ENCODE measurements at places on chromosomes 6 and 20.

GRCh38 chr6:14128012-14128411 lies 10.4 kb downstream of the CD83 start:
- DNase-seq = no peak

GRCh38 chr20:47125508-47125757 lies 230.8 kb downstream of the EYA2 start:
- no peak for DNase-seq

DNA sequence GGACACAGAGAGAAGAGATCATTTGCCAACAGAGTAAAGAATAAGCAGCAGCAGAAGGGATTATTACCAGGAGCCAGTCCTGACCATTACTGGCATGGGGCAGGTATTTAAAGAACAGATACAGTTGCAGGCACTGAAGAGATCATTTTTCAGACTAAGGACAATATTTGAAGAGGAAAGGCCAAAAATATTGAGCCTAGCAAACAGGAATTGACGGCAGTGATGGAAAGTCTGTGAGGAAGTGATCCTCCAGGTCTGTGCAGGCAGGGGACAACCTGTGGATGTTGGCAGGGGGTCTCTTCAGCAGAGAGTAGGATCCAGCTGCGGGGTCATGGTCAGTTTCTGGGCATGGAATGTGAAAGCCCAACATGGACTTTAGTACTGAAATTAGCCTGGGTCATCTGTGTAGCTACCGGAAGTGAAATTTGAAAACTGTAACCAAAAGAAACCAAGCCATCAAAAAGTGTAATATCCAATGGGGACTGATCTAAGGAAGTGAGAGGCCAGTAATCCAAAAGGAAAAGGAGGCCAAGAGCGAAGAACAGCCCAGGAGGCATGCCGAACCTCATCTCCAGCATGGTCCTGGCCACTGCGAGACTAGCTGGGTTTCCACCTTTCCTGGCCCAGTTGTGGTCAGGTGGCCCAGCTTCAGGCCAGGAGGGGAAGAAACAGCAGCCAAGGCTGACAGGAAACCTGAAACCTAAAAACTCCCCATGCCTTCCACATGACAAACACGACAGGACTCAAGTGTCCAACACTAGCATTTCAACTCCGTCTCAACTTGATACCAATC lies 115.1 kb upstream of the TNFAIP3 start:
- no peak for DNase-seq

- no peak for DNase-seq
Measured at GRCh38 chr6:38117281-38117680, 297.8 kb downstream of the ZFAND3 start.

GRCh38 chr20:60977901-60978300 lies 274.2 kb upstream of the CDH4 start:
- no peak for DNase-seq

Measured in inflammatory macrophage treated with lipopolysaccharide for 1 hour (primary cell).